ENCODE measurements at places on chromosomes 5 and 9. TPM values are rescaled to one million over a fixed set of nuclear protein-coding genes. Genes with fewer than 3 reads are reported as not detected.

- H3K4me3 ChIP-seq: no peak overlapping the region
- no peak overlapping the region for H3K27ac ChIP-seq
- H3K4me1 ChIP-seq: peaks cover 11% of the 10 kb centered on the region
- DNase-seq: no peak
- no peaks in the 10 kb centered on the region for H3K36me3 ChIP-seq
Observed at GRCh38 chr5:101687349-101687985, 608.6 kb downstream of the SLCO4C1 start.

GRCh38 chr5:285991-286557, 14.6 kb downstream of the PDCD6 start:
- no peaks in the 10 kb centered on the region for H3K4me1 ChIP-seq
- H3K27me3 ChIP-seq: no peaks in the 10 kb centered on the region
- DNase-seq: no peak
- H3K27ac ChIP-seq: no peak overlapping the region
- no peak overlapping the region for H3K4me3 ChIP-seq

DNA sequence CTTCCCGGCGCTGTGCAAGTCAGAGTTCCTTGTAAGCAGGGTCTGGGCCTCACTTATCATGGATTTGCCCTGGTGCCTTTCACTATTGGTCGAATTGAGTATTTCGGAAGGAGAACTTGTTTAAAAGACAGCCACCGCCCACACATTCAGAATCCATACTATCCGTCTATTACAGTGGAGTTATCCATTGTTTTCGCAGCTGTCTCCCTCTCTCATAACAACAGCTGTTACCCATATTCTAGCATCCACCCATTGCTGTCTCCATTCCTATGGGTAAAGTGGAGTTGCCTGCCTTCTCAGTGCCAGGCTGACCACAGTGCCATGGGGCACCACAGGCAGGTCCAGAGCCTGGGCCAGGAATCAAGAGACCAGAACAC, 20.2 kb downstream of the FAXDC2 start:
- peaks cover 3% of the 10 kb centered on the region for H3K36me3 ChIP-seq
- no peak overlapping the region for H3K4me3 ChIP-seq
- H3K27me3 ChIP-seq: no peaks in the 10 kb centered on the region
- no peak for DNase-seq
- H3K4me1 ChIP-seq: no peaks in the 10 kb centered on the region

Gene ENTPD8
- total RNA-seq: 0.42 TPM

DNA sequence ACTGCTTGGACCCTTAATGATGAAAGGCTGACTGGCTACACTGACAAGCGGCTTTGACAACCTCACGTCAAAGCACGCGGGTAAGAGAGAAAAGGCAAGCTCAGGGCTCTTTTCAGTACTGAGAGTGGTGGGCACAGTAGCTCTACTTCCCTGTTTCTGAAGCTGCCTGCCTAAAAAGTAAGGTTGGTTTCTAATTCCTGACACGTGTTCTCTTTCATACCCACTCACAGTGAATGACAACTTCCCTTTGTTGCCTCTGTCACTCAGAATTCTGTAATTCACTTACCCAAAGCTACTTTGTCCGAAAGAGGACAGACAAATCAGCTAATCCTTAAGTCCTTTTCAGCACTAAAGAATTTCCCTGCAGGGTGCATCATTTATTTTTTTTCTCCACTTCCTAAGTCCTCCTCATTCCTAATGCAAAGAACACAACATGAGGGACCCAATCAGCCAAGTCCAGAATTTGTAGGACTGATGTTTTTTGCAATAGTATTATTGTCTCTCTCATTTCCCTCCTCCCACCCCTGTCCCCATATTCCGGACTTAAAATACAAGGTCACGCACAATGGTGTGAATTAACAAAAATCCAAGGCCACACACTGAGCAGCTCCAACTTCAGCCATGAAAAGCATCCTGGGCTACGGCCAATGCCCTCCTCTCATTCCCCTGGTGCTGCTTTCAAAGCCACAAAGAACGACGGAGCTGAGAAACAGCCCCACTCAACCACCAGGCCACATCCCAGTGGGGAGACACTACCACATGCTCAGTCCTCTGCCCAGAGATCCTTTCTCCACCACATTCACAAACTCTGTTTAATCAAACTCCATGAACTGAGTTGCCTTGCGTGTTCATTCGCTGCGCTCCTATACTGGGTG, 221.0 kb downstream of the TSSK1B start:
- no peak overlapping the region for H3K4me3 ChIP-seq
- no peak overlapping the region for H3K27ac ChIP-seq
- H3K27me3 ChIP-seq: no peaks in the 10 kb centered on the region
- H3K36me3 ChIP-seq: no peaks in the 10 kb centered on the region
- H3K4me1 ChIP-seq: peaks cover 40% of the 10 kb centered on the region

GRCh38 chr9:135040892-135041291, 46.6 kb upstream of the OLFM1 start:
- no peak overlapping the region for H3K27ac ChIP-seq
- no peaks in the 10 kb centered on the region for H3K4me1 ChIP-seq
- no peak overlapping the region for H3K4me3 ChIP-seq
- H3K36me3 ChIP-seq: no peaks in the 10 kb centered on the region

DNA sequence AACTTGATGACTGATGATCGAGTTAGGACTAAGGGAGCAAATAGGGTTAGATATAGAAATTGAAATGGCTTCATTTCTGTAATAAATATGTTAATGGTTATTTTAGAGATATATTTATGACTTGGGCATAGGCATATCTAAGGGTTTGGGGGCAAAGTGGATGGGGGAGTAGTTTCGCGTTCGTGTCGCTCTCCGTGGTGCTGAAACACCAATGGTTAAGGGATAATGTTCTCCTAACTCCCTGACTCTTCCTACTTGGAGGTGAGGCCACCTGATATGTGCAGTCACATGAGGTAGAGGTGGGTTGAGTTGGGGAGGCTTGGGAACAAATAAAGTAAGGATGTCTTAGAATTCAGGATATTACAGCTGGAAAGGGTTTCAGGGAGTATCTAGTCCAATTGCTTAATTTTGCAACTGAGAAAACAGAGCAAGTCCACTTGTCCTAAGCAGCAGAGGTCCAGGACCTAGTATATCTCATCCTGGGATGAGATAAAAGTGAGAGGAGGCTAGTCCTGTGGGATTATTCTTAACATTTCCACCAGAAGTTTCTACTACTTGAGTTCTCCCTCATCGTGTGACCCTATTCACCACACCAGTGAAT, 44.0 kb upstream of the MAP1B start:
- no peak overlapping the region for H3K4me3 ChIP-seq
- no peaks in the 10 kb centered on the region for H3K36me3 ChIP-seq
- peaks cover 35% of the 10 kb centered on the region for H3K4me1 ChIP-seq
- no peaks in the 10 kb centered on the region for H3K27me3 ChIP-seq
- H3K27ac ChIP-seq: no peak overlapping the region

GRCh38 chr9:135340726-135341475, 138.7 kb upstream of the PPP1R26 start:
- no peak overlapping the region for H3K4me3 ChIP-seq
- no peaks in the 10 kb centered on the region for H3K36me3 ChIP-seq
- H3K27me3 ChIP-seq: no peaks in the 10 kb centered on the region
- peaks cover 23% of the 10 kb centered on the region for H3K4me1 ChIP-seq

Gene CCDC180
- 7.1 TPM for total RNA-seq
